ENCODE measurements at places on chromosomes 3 and 15.

DNA sequence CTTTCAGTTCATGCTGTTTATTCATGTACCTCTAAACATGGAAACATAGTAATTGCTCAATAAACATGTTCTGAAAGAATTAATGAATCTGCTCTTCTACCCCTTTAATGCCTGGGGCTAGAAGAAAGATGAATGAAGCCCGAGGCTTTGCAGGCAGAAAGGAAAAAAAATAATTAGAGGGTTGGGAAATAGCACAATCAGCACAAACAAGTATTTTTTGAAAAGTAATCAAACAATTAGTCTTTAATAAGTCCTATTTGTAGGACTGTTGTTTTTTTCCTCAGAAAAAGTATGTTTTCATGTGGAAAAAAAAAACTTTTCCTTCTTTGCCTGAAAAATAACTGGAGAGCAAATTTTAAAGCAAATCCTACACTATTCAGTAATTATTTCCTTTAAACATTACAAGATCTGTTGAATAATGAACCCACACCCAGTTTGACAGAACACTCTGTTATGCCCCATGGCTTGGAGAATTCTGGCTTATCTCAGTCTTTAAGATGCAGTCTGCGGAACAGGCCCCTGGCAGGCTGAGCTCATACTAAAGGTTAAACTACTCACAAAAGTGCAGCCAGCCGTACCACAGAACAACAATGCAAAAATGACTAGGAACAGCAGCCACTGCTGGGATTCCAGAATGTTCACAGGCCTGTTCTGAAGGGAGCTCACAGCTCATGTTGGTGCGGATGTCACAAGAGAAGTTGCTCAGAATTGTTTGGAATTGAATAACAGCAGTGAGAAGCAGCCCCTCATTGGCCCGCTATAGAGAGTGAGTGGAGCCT lies 79.2 kb downstream of the ABI3BP start:
- DNase-seq: no peak

- DNase-seq: no peak
Observed at GRCh38 chr15:77904436-77904821, 173.1 kb downstream of the TBC1D2B start.

- no peak for DNase-seq
Observed at GRCh38 chr3:14260463-14260862, 81.8 kb downstream of the LSM3 start.

- DNase-seq: no peak
Observed at GRCh38 chr15:91944331-91944730, 90.8 kb downstream of the SLCO3A1 start.

- DNase-seq: no peak
Observed at GRCh38 chr3:129031476-129032215, 28.9 kb upstream of the GP9 start.

- DNase-seq: no peak
Observed at GRCh38 chr15:57227166-57227565, 149.1 kb upstream of the CGNL1 start.

GRCh38 chr3:173253471-173253870 lies 112.4 kb upstream of the SPATA16 start:
- no peak for DNase-seq

GRCh38 chr3:27093771-27094170 lies 275.4 kb downstream of the NEK10 start:
- DNase-seq: no peak

GRCh38 chr3:18766974-18767373 lies 341.8 kb upstream of the SATB1 start:
- no peak for DNase-seq

DNA sequence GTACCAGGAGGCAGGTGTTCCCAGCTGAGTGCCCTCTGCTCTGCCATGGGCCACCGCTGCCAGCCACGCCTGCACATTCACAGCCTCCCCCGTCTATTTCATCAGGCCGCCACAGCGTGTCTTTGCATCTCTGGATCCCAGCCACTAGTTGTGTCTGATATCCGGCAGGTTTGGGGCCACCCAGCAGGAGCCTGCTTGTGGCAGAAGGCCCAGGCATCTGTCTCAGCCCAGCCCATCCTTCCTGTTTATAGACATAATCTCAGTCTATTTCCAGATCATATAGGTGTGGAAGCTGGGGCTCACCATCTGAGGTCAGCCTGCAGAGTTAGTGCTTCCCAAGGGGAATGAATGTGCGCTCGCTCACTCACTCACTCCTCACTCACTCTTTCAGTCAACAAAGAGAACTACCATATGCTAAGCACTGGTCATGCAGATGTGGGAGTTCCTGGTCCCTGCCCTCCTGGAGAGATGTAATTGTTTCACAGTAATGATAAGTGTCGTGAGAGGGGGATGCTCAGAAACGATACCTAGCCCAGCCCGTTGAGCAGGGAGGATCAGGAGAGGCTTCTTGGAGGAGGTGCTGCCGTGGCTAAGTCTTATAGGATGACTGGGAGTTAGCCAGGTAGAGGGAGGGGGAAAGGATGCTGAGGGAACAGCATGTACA lies 60.6 kb downstream of the FGD5 start:
- DNase-seq: peak; percentile 7

GRCh38 chr15:38670128-38671005 lies 105.8 kb upstream of the RASGRP1 start:
- DNase-seq: no peak

DNA sequence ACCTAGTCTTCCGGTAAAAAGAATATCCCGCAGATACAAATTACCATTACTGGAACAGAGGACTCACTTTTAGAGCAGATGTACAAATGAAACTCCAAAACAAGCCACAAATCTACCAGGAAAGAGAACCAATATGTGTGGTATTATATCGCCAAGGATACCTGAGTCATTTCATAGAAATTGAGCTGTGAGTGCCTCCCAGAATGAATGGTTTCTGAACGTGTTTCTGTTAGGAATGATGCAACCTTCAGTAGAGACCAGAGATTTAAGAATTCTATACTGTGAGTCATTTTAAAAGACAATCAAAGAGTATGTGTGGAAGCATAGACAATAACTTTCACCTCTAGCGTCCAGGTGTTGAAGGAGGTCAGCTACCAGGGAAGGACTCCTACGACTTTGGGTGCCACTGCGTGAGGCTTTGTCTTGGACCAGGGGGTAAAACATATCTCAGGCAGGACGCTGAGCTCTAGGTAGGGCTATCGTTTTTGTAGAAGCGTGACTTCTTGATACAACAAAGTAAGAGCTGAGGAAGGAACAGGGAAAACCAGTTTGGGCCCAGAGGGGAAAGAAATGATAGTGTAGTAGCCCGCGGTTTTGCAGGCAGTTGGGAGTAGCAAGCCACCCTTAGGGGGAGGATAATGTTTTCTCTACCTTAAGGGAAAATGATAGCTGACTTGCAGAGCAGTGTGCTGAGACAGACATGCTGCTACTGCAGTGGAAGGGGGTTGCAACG lies 210.4 kb downstream of the TP63 start:
- no peak for DNase-seq

DNA sequence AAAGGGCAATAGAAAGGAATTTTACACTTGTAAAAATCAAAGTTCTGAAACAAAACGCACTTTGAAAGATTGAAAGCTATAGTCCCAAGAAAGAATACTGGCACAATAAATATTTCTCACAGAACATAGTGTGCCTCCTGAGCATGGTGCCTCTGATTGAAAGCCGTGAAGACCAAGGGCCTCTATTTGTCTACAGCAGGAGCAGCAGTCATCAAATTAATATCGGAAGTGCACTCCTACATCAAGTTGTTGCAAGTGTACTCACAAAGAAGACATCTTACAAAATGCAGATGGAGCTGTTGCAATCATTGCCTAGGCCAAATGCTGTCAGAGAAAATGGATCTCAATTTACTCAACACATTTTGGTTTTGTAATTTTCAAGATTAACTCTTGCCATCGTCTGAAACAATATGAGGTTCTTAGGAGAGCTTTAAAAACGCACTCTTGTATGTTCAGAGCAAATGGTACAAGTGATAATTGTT lies 9.2 kb upstream of the WDR49 start:
- no peak for DNase-seq

DNA sequence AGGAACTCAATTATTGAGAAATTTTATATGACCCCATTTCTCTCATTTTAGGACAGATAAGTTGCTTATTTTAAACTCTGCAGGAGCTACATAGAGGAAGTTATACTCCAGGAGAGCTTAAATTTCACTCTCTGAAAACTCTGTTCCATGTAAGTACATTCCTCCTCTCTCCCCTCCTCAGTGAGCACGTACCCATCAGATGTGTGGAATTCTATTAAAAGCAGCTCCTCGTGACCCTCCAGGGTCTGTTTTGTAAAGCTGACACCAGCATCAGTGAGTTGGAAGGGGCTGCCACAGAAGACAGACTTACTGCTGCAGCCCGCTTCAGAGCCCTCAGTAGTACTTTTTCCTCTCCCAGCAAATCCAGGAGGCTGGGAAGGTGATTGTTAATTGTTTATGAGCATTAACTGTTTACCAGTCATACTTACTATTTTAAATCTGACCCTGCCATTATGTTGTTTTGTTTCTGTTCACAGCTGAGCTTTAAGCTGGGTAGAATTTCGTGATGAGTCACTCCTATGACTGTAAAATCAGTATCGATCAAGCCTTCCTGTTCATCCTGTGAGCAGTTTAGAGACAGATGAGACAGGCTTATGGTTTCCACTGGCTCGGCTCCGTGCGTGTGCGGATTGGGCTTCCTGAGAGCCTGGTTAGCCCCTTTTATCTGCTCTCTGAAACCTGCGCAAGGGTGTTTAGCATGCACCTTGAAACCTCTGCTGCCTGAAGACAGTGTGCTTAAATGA lies 20.4 kb downstream of the IGF1R start:
- no peak for DNase-seq

- DNase-seq: no peak
Observed at GRCh38 chr3:138173769-138174420, 826 bp downstream of the DBR1 start.

- no peak for DNase-seq
Observed at GRCh38 chr3:117549716-117550115, 840.1 kb downstream of the TUSC7 start.

Data from cerebellar cortex (tissue), 1 donor.